Colonic mucosa (tissue), 4 donors: ENCODE measurements at places on chromosomes 13 and 19.

- peak; percentile 59 for DNase-seq
Observed at GRCh38 chr19:19405971-19406877, 749 bp downstream of the GATAD2A start.

DNA sequence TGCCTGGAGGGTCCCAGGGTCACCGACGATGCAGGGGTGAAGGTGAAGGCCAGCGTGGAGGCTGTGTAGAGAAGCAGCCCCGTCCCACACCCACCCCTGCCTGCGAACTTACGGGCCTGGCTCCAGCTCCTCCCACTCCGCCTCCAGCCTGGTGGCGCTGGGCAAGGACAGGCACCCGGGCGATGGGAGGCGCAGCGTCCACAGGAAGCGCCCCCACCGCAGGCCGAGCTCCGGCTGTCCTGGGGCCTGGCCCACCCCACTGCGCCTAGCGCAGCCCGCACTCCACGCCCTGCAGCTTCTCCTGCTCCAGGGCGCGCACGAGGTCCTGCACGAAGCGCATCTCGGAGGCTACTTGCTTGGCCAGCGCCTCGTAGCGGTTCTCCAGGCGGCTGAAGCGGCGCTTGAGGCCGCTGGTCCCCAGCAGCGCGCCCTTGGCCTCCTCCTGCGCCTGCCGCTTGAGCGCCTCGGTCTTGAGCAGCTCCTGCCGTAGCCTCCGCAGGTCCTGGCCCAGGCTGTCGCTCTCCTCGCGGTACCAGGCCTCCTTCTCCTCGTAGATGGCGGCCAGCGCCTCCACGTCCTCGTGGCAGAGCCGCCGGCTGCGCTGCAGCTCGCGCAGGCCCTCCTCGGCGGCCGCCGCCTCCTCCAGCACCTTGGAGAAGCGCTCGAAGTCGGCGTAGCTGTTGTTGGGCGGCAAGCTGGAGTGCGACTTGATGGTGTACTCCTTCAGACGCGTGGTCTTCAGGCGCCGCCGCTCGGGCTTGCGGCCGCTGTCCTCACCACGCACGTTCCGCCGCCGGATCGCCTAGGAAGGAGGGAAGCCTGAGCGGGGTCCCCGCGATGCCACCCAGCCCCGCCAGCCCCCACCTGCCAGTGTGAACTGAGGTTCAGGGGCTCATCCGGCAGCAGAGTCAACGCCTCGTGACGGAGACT is 11.8 kb downstream of the DAPK3 start:
- DNase-seq, result no peak

DNA sequence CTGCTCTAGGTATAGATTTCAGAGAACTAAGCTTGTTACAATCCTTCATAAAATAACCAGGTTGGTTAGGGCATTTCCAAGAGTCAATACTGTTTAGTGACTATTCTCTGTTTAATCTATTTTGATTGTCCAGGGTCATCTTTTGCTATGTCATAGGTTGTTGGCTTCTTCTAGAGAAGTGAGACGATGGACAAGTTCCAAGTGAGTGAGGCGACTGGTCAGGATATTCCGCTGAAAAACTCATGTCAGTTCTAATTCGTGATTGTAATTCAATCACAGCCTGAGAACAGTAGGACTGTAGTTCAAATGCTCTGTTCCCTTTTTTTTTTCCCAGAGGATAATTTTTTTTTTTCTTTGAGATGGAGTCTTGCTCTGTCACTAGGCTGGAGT is 15.8 kb upstream of the ALOX5AP start:
- no peak for DNase-seq

DNA sequence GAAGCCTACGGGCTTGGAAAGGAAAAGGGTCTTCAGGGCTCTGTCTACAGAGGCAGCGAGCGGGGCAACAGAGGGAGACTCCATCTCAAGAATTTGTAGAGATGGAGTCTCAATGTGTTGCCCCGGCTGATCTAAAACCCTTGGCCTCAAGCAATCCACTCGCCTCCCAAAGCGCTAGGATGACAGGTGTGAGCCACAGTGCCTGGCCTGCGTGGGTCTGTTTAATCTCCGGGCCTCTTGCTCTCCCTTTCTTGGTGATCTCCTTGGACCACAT is 8.1 kb downstream of the RPS9 start:
- no peak for DNase-seq

- DNase-seq, result no peak
Observed at GRCh38 chr13:97390941-97391600, 42.9 kb upstream of the RAP2A start.

- DNase-seq, result no peak
Observed at GRCh38 chr13:101520672-101521071, 68.2 kb downstream of the ITGBL1 start.

- DNase-seq, result no peak
Observed at GRCh38 chr13:112012016-112012704, 54.8 kb upstream of the SOX1 start.

DNA sequence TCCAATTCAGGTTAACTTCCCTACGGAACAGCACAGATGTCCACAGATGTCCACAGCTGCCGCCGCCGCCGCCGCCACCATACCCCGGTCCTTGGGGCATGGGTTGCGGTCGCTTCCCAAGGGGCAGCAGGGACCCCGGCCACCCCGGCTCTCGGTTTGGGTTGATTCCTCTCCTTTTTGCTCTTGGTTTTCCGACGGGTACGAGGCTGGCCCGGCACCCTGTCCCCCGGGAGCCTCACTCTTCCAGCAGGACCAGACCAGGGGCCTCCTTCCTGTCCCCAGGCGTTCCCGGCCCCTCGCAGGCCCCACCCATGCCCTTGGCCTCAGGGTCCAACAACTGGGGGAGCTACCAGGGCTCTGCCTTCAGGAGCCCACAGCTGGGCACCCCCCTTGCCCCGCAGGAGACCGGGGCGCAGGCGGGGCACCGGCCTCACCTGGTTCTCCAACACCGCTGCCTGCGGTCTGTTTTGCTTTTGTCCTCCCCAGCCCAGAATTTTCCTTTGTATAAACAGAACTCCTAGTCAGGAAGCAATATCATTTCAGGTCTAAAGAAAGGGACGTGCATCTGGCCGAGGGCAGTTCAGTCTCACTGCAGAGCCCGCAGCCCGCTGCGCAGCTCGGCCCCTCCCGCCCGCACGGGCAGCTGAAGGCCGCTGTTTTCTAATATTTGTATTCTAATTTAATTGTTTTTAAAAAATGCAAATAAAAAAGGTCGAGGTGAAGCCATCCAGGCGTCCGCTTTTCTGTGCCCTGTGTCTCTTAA is 27.9 kb downstream of the ZBTB7A start:
- DNase-seq, result no peak

DNA sequence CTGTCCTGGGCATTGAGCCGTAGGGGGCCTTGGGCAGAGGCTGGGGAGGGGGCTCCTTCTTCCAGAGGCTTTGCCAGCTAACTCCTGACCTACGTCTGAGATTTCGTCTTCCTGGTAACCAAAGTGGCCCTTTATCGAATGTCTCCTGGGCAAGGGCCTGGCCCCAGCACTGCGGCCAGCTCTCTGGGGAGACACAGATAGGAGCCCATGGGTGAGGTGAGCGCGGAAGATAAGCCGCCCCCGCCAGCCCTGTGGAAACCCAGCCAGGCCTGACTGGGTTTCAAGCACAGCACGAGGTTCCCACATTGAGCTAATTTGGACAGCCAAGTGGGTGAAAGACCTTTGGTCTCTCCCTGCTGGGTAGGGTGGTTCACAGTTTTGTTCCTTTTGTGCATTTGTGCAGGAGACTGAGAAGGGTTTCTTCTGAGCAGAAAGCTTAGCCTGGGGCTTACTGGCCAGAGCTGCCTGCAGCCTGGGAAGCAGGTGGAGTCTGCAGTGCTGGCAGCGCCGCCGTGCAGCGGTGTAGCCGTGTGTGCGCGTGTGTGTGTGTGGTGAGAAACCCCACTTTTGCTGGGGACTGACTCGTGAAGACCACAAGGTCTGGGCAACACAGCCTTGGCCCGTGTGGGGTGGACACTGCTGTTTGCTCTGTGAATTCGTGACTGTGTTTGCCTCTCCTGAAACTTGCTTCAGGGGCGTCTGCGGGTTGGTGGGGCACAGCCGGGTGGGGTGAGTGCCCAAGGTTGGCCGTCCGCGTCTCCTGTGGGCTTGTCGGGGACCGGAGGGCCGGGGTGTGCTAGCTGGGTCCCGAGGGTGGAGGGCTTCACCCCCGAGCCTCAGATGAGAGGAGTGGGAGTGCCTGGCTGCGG is 2.5 kb downstream of the BSG start:
- peak; percentile 36 for DNase-seq

- DNase-seq, result no peak
Observed at GRCh38 chr13:29509999-29510589, 85.4 kb downstream of the SLC7A1 start.

GRCh38 chr19:50325310-50326100 is 3.7 kb downstream of the KCNC3 start:
- DNase-seq, result peak; percentile 54

DNA sequence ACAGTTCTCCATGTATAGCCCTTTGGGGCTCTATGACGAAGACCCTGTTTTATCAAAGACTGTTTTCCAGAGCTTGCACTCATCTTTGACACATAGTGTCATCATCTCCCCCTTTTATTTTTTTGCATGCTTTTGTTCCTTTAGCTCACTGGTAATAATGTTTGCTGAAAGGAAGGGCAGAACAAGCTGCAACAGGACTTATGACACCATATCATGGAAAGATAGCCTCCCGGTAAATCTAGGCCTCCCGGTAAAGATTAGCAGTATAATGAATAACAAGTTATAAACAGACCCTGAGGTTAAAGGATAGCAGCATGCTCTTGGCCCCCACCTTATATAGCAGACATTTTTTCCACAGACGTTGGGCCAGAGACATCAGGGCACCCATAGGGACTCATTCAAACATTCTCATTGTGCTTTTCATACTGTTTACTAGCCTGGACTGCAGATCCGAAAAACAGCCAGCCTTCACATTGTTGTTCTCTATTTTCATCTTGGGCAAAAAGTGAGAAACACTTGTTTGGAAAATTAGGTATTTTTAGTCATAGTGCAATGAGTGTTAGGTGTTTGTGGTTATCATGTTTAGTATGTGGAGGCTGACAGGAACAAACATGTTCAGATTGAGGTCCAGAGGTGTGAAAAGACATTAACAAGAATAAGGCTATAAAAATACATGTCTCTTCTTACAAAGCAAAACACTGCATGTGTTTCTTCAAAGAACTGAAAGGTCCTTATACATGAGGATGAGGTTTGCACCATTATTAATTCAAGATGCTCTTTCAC is 136.9 kb upstream of the SPRY2 start:
- no peak for DNase-seq

DNA sequence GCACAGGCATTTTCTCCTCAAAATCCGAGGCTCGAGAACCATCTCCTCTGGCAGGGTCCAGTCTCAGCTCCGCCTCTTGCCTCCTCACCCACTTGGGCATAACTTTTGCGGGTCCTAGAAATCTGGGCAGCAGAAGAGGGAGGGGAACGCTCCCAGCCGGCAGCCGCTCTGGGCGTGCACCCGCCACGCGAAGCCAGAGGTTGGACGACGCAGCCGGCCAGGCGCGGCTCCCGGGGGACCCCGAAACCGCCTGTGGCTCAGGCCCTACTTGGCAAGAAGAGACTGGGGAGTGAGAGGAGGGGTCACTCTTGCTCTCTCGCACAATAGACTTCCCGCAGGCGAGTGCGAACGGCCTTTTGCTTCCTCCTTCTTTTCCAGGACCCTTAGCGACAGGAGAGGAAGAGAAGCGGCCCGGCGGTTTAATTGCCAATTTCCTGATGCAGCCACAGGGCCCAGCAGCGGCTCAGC is 6.0 kb upstream of the SOX1 start:
- DNase-seq, result no peak
